OCI-LY7 (cell line): ENCODE measurements at places on chromosomes 6 and 20.

- DNase-seq = no peak
Observed at GRCh38 chr20:38299963-38300362, 4.0 kb upstream of the BPI start.

GRCh38 chr20:56503916-56504315 lies 20.6 kb upstream of the FAM209A start:
- no peak for DNase-seq

DNA sequence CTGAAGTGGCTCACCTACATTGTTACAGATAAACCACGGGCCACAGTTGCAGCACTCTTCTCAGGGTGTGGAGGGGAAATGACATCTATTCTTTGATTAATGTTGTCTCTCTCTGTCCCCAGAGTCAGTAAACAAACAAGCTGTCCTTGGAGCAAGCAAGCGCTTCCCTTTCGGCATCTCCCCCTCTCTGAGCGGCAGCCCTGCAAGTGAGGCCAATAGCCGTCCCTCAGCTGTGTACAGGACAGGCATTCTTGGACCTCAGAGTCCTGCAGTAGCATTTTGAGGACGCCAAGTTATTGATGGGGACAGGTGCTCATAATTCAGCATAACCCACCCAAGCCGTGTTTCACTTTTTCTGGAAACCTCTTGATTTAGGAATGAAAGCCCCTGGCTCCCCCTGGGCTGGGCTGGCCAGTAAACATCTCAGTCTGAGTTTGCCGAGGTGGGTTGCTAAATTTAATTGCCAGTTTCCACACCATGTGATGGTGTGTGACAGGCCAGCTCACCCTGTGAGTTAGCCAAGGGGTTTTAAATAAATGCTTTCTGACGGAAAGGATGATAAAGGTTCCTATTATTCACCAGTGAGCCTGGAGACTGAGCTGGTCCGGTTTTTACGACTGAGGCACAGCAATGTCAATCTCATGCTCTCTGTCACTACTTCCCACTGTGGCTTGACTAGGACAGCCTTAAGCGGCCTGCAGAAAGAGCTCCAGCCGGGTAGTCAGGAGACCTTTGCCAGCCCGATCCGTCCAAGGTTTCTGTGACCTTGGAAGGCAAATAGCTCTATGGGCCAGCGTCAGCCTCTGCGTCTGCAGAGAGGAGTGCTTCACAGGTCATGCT lies 214.8 kb upstream of the RREB1 start:
- DNase-seq = no peak

DNA sequence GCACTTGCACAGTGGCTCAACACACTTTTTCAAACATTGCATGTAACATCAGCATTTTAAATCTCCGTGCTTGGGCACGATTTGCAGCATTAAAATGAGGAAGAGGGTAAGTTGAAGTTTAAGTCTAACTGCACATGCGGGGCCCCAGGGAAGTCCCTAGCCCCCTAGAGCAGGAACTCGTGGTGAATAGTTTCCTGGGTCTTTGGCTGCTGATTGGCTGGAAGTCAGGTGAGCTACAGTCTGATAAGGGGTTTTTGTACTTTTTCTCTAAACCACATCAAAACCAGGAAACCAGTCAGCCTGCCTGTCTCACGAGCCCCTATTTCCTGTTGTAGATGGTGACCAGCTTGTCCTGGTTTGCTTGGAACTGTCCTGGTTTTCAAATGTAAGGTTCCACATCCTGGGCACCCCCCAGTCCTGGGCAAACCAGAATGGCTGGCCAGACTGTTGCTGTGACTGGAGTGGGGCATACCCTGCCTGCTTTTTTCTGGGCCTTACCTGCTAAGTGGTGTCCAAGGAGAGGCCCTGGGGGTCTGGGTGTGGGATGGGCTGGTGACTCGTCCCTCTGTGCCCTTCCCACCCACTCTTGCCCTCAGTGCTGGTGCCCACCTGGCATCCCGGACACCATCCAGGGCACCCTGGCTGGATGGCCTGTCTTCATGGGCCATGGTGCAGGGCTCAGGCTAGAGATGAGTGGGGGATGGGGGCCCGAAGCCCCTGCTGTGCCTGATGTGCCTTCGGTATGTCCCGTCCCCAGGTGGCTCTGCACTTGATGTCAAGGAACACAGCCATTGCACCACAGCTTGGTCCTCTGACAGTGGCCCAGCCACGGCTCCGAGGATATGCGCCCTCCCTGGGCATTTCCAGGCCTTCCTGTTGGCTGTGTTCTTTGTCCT lies 31.8 kb downstream of the SUN5 start:
- peak; percentile 88 for DNase-seq

DNA sequence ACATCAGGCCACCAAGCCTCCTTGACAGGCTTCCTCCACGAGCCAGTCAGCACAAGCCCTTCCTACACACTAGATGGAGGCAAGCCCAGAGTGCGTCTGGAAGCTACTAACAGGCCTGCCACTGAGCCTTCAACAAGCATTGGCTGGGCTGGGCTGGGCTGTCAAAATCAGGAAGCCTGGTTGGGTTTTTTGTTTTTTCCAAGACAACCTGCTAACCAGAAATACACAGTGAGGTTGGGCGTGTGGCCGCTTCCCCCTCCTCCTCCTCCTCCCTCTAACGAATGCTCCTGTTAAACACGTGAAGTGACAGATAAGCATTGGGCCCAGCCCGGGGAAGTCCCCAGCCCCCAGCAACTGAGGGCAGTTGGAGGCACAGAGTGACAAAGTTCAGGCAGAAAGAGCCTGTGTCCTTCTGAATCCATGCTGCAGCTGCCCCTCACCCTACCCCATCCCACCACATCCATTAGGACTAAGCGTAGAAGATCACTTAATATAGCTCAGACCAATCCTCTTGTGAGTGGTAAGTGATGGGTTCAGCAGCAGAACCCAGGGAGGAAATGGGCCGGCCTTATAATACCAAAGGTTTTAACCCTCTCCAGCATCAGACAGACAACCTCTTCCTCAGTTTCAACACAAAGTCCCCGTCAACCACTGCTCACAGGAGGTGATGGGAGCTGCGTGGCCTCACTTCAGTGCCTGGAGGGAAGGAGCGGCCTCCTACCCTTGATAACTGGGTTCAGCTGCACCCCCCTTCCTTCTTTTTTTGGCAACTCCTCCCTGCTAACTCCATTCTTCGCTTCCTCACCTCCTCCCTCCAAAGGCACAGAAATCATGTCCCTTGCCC lies 1.1 kb downstream of the NFATC2 start:
- DNase-seq = peak; percentile 72

DNA sequence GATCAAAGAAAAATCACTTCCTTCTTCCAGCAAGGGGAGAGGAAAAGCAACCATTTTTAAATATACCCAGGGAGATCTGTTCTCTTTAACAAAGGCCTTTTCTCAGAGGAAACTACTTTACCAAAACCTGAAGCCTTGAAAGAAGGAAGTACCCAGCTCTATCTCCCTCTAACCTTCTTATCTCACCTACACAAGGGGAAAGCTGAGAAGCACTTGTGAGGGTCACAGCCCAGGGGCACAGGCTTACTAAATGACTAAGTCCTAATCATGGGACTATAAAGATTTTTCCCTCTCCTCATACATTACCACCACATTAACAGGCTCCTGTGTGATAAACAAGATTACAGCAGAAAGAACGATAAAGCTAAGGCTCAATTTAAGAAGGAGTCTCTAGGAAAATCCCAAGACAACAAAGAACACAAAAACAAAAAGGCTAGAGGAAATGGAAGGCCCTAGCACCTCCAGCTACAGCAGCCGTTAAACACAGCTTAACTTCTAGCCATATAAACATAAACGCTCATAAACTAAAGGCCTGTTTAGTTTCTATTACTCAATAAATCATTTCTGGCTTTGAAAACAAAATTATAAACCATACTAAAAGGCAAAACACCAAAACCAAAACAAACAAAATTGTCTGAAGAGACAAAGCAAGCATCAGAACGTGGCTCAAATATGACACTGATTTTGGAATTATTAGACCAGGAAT lies 284.9 kb upstream of the ECI2 start:
- DNase-seq = no peak

DNA sequence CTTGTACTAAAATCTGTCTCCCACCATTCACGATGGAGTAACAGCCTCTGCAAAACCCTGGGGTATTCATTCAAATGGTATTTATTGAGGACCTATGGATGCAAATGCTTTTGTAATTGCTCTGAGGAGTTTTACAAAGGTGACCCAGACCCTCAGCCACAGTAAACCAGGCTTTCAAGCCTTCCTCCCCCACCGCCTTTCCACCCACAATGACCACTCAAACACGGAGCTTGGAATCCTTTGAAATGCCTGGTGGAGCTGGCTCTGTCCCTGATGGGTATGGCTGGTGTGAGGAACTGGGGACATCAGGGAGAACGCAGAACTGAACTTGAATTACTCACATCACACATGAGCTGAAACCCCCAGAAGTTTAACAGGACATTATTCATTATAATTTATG lies 246.4 kb downstream of the CDH26 start:
- DNase-seq = no peak

- no peak for DNase-seq
Observed at GRCh38 chr6:137277971-137278637, 58.9 kb upstream of the IFNGR1 start.

- DNase-seq = no peak
Observed at GRCh38 chr6:136660727-136661126, 110.5 kb upstream of the MAP7 start.

DNA sequence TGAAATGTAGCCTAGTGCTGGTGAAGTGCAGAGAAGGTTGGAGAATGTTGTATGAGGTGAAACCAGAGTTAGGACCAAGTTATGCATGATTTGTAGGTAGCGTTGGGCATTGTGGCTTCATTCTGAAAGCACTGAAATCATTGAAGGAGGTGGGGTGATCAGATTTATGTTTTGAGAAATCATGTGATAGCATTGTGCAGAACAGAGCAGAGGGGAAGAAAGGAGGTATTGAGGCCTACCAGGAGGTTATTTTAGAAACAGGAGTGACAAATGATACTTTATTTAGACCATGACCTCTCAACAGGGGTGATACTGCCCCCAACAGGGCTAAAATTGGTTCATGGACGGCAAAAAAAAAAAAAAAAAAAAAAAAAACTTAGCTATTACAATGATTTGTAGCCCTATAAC lies 15.6 kb upstream of the HMGN3 start:
- DNase-seq = peak; percentile 33

DNA sequence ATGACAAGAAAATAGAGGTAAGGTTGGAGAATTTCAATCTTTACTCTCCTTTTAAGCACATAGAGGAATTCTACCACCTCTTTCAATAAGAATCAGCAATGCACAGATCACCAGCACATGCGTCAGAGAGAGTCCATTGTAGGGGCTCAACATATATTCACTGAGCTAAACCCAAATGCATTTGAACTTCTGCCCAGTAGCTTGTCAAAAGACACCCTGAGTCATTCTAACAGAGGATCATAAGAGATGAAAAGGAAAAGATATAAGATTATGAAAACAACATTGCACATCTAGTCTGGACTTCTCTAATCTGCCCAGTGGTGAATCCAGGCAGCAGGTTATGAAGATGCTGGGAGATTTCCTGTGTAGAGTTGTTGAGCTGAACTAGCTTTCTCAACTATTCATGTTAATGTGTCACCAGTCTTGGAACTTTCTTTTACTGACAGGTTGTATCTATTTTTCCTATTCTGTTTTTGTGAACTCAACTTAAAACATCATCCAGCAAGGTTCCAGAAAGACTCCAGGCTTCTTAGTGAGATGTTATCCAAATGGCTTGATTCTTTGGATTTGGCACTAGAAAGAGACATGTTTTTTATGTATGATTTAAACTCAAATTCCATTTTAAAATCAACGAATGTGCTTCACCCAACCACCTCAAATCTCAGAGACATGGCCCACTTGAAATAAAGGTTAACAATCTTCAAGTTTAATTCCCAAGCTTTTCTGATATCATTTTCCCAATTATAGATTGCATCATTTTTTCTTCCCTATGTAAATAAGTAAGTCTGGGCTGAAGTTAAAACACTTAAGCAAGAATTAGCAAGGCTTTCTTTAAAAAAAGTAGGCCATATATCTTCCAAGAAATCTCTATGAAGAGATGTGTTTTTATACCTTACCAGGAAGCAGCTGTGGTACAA lies 89.3 kb downstream of the TSHZ2 start:
- no peak for DNase-seq

DNA sequence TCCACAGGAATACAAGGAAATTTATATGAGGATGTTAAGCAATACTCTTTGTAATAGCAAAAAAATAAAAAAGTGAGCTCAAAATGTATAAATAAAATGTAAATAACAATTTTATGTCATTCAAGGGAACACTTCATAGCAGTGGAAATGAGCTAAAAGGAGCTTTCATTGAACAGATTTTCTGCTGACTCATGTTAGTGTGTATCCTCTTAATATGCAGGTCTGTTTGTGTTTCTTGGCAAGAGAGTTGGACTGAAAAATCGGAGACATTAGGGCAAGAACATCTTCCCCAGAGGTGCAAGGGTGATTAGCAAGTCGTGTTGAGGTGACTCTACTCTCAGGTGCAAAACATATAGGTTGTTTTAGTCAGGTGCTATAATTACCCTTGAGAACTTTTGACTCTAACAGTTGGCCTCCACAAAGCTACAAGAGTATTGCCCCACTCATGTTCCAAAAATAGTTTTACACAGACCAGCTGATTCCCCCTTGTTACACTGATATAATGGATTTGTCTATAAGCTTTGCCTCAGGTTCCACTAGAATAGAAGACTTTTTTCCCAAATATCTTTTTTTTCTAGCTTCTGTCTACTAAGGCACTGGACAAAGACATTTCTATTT lies 702.9 kb downstream of the TENT5A start:
- no peak for DNase-seq

- DNase-seq = no peak
Observed at GRCh38 chr6:52359403-52359802, 2.5 kb upstream of the PAQR8 start.

DNA sequence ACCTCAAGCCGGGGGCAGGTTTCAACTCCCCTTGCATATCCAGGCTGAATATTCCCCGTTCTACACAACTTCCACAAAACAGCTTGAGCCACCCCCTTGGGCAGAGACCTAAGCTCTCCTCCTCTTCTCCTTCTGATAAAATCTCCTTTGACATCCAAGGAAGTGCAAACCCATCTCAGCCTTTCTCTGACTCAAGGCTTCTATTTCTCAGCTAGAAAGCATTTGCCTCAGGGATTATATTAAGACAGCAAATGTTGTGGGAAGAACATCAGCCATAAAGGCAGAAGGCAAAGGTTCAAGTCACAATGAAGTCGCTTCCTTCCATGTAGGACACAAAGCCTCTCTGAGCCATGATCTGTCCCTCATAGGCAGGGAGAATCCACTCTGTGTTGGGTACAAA lies 386.6 kb upstream of the ARID1B start:
- no peak for DNase-seq

GRCh38 chr6:109964949-109965348 lies 13.2 kb upstream of the GPR6 start:
- no peak for DNase-seq

- no peak for DNase-seq
Observed at GRCh38 chr6:160791981-160792418, 90.0 kb downstream of the PLG start.
